ENCODE measurements at places on chromosomes 4 and X.

- DNase-seq, result peak; percentile 88
Measured at GRCh38 chrX:48071064-48071985, at the start of gene ZNF630. ZNF630 (minus strand) TSS chrX:48071640; CDS start chrX:48066886, 4,754 bp downstream.

GRCh38 chrX:2903366-2903765 lies 25.8 kb downstream of the ARSD start:
- no peak for DNase-seq

- DNase-seq, result no peak
Measured at GRCh38 chrX:73262991-73263390, 48.3 kb upstream of the NAP1L2 start.

- DNase-seq, result no peak
Measured at GRCh38 chr4:52843958-52844357, 18.2 kb upstream of the RASL11B start.

DNA sequence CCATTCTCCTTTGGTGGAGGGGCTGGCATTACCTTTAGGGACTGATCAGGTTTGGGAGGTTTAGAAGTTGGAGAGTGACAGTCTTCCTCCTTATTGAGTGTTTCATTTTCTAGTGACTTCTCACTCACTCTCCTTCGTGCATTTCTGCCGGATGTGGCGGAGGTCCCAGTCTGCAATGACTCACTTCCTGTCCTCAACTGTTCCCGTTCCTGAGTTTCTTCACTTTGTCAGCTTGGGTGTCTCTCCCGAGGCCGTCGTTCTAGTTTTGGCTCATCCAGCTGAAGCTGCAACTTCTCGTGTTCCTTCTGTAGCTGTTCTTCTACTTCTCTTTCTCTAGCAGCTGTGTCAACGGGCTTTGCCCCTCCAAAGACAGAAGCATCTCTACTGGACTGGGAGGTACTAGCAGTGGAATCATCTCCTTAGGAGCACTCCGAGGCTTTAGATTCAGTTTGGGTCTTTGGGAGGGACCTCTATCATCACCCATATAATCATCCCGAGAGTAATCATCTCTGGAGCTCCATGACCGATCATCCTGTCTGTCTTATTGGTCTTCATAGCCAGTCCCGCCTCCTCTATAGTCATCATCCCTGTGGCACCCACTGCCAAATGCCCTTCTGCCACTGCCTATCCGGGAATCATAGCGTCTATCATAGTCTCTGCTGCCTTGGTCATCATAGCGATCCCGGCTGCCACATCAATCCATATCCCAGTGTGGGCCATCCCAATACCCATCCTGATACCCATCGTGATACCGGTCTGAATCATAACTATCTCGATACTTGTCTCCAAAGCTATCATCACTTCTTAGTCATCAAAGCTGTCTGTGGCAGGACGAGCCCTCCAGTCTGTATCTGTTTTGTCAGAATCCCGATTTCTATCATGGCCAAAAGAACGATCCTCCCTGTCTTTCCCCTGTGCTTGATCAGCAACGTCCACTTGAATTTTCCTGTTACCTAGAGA lies 35.3 kb upstream of the VSIG4 start:
- no peak for DNase-seq

DNA sequence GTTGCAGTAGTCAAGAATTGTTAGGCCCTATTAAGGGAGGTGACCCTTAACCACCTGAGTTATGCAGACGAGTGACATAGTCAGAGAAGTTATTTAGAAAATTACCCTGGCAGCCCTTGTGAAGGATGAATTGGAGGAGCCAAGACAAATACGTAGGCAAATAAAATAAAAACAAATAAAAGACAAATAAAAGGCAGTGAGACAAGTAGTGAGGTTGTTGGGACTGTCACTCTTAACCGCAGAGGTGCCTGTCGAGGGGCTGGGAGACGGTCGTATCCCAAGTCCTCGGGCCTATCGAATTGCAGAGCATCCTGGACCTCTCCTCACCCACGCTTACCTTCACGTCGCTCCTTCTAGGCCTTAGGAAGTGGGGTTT lies 58.0 kb upstream of the ZC4H2 start:
- DNase-seq, result no peak

DNA sequence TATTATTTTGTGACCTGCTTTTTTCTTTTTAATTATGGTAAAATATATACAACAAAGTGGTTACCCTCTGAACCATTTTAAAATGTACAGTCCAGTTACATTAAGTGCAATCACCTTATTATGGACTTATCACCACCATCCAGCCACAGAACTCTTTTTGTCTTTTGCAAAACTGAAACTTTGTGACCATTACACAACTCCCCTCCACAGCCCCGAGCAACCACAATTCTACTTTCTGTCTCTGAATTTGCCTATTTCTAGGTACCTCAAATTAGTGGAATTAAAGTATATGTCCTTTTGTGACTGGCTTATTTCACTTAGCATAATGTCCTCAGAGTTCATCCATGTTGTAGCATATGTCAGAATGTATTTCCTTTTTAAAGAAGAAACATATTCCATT lies 39.3 kb upstream of the WWC2 start:
- no peak for DNase-seq

DNA sequence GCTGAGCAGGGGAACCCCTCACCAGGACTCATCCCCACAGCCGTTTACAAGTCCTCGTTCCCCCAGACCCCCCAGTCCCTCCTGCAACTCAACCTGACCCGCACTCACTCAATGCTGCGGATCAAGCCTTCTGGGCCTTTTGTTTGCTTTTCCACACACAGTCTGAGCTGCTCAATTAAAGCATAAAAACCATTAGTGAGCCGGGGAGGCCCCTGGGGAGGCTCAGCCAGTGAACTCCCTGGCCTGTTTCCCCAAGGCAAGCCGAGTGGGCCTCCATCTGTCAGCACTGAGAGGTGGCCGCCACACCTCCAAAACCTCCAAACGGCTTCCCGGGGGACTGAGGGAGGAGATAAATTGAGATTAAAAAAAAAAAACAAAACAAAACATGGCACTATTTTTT lies 158.5 kb downstream of the SHOX start:
- peak; percentile 35 for DNase-seq

DNA sequence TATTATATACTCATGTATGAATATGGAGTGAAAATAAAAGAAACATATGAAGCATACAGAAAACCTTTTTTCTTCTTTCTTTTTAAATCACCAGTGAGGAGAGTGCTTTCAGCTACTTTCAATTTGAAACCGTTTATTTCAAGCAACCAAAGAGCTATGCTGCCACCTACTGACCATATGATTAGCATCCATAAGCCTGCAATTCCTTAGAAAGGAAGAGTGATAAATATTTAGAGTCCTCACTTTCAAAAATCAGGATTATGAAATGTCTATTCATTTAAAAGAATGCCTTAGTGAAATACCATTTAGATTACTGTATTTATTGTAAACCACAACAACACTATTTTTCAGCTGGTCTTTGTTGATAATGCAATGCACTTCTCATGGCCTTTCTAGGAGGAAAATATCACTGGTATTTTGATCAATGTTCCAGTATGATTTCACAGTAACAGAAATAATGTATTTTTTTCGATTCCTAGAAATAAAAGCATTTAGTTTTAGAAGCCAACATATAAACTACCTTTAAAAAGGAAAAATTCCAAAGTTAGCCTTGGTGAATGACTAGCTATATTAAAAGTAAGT lies 667.6 kb downstream of the PCDH18 start:
- DNase-seq, result peak; percentile 38

DNA sequence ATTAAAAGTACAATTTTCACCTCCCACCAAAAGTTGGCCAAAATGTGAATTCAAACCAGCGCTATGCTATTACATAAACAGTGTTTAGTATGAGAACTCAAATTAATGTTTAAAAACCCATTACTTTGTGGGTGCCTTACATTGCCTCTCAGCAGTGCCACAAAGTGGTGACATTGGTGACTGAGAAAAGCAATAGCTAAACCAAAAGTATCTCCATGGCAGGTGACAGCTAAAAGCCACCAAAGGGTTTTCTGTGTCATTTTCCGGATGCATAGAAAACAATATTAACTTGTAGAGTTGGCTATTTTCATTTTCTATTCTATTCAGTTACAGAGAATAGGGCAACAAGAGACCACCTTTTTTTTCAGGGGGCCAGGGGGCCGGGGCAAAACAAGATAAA lies 261.2 kb downstream of the MAPK10 start:
- no peak for DNase-seq

- no peak for DNase-seq
Measured at GRCh38 chr4:142281999-142282398, 564.1 kb downstream of the INPP4B start.

- no peak for DNase-seq
Measured at GRCh38 chrX:2432298-2432863, 68.4 kb downstream of the DHRSX start.

DNA sequence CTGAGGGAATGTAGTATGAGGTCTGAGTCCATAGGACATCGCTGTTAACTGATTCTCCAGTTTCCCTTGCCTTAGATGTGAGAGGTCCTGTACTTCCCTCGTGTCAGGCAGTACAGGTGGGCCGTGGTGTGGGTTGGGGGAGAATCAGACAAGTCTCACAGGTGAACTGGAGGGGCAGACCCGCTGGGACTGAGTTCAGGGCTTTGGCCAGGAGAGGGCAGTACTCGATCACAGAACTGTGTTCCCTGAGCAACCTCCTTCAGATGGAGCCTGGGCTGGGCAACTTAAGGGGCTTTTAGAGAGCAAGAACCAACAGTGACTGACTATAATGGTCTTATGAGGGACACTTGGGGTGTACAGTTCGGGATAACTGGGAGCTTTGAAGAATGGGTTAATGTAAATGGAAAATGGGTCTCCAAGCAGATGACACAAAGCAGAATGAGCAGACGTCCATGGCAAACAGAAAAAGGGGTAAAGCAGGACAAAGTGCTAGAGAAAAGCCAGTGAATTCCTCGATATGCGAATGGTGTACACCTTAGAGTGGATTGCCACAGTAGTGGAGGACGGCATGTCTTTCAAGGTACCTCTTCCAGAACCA lies 83.6 kb downstream of the CCNG2 start:
- DNase-seq, result peak; percentile 60

DNA sequence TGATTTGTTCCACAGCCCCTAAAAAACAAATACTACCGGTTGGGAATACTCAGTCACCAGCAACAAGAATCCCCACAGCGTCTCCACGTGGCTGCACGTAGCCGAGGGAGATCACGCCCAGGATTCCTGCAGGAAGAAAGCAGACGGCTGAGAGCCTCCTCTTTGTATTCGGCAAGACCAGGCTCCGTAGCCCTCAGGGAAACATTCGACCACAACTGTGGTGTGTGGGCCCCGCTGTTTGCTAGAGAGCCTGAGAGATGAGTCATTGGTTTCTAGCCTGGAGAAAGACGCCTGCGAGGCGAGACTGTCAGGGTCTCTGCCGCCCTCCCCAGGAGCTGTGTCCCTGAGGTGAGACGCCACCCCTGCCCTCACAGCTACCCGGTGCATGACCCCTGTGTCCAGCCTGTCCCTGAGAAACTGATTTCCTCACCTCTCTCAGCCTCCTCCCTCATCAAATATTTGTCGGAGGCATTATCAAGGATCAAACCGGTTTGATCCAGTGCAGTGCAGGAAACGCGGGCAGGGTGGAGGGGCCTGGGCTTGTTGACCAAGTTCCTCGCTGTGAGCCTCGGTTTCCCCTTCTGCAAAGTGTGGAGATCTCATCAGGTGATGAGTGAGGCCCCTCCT lies 4.7 kb upstream of the S100P start:
- DNase-seq, result peak; percentile 90

DNA sequence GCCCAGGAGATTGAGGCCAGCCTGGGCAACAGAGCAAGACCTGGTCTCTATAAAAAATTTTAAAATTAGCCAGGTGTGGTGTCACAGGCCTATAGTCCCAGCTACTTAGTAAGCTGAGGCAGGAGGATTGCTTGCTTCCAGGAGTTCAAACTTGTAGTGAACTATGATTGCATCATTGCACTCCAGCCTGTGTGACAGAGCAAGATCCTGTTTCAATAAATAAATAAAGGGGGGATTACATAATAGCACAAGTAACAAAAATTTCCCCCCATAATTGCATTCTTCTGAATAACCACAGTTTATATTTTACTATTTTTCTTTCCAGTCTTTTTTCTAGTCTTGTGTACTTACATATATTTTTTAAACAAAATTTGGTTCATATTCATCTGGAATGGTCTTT lies 135.6 kb downstream of the CHIC2 start:
- no peak for DNase-seq

- DNase-seq, result no peak
Measured at GRCh38 chr4:84892950-84893349, 73.5 kb downstream of the WDFY3 start.

Measured in posterior cingulate gyrus (tissue), 11 donors.